ENCODE measurements at places on chromosomes 12 and 14. TPM values are rescaled to one million over a fixed set of nuclear protein-coding genes. Genes with fewer than 3 reads are reported as not detected.

Gene IL22
- not detected for total RNA-seq

Gene EXD2
- 13.6 TPM for total RNA-seq

Gene KCNJ8
- total RNA-seq = 0.10 TPM

Gene ART4
- not detected for total RNA-seq

Gene PTGDR
- total RNA-seq = not detected

Gene GLS2
- total RNA-seq = not detected

Gene PTPRO
- 0.70 TPM for total RNA-seq

Gene TMBIM6
- total RNA-seq = 315 TPM

Gene PDZRN4
- not detected for total RNA-seq

Gene OVCH1
- total RNA-seq = 0.64 TPM

Gene IGF1
- total RNA-seq = 0.24 TPM

Gene PGF
- total RNA-seq = 19.8 TPM

Gene DPPA3
- not detected for total RNA-seq

Gene LRCOL1
- total RNA-seq = not detected

Gene KLRC4
- total RNA-seq = not detected

Gene PTCSC3
- not detected for total RNA-seq

Gene MYBPC1
- 1.4 TPM for total RNA-seq

Gene RNASE7
- total RNA-seq = 0.16 TPM

All from myocyte (in vitro differentiated cells).